Neuronal stem cell (in vitro differentiated cells): ENCODE measurements at places on chromosomes 7 and 10.

GRCh38 chr10:123027861-123028260 is 19.1 kb downstream of the ACADSB start:
- no peak overlapping the region for H3K27ac ChIP-seq
- H3K27me3 ChIP-seq: no peaks in the 10 kb centered on the region
- peaks cover 5% of the 10 kb centered on the region for H3K4me1 ChIP-seq
- H3K4me3 ChIP-seq: no peak overlapping the region
- DNase-seq: no peak

DNA sequence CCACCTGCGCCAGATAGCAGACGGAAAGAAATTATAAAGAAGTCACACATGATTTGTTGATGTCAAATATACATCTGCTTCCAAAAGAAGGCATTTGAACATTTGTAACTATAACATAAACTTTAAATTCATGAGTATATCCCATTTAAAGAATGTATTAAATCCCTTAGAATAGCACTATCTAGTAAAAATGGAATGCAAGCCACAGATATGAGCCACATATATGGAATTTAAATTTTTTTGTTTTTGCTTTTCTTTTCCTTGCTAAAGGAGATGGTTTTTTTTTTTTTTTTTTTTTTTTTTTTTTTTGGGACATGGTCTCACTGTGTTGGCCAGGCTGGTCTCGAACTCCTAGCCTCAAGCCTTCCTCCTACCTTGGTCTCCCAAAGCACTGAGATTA is 730.8 kb downstream of the PHTF2 start:
- H3K36me3 ChIP-seq: no peaks in the 10 kb centered on the region
- no peaks in the 10 kb centered on the region for H3K27me3 ChIP-seq
- peaks cover 3% of the 10 kb centered on the region for H3K4me1 ChIP-seq
- no peak overlapping the region for H3K27ac ChIP-seq
- no peak overlapping the region for H3K4me3 ChIP-seq

- H3K27me3 ChIP-seq: no peaks in the 10 kb centered on the region
- no peaks in the 10 kb centered on the region for H3K36me3 ChIP-seq
- DNase-seq: no peak
- no peak overlapping the region for H3K27ac ChIP-seq
- H3K4me3 ChIP-seq: no peak overlapping the region
- H3K4me1 ChIP-seq: no peaks in the 10 kb centered on the region
Measured at GRCh38 chr10:94046098-94046497, 52.4 kb downstream of the PLCE1 start.

GRCh38 chr7:104366390-104366789 is 38.0 kb downstream of the LHFPL3 start:
- H3K4me3 ChIP-seq: no peak overlapping the region
- no peaks in the 10 kb centered on the region for H3K27me3 ChIP-seq
- H3K4me1 ChIP-seq: peaks cover 2% of the 10 kb centered on the region
- H3K36me3 ChIP-seq: no peaks in the 10 kb centered on the region
- no peak for DNase-seq

DNA sequence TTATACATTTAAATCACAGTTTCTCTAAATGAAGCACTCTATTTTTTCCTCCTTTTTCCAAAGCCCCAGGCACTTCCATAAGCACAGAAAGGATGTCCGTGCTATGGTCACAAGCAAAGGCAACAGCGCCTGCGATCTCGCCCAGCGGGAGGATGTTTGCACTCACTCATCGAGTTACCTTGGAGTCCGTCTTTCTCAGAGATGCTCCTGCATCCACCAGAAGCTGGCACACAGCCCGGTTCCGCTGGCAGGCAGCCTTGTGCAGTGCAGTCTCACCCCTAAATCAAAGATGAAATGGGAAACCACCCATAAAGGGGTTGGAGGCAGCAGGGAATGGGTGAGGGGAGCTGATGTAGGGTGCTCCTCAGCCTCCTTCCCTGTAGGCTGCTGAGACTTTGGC is 51.9 kb upstream of the PTN start:
- H3K27me3 ChIP-seq: no peaks in the 10 kb centered on the region
- no peak overlapping the region for H3K27ac ChIP-seq

DNA sequence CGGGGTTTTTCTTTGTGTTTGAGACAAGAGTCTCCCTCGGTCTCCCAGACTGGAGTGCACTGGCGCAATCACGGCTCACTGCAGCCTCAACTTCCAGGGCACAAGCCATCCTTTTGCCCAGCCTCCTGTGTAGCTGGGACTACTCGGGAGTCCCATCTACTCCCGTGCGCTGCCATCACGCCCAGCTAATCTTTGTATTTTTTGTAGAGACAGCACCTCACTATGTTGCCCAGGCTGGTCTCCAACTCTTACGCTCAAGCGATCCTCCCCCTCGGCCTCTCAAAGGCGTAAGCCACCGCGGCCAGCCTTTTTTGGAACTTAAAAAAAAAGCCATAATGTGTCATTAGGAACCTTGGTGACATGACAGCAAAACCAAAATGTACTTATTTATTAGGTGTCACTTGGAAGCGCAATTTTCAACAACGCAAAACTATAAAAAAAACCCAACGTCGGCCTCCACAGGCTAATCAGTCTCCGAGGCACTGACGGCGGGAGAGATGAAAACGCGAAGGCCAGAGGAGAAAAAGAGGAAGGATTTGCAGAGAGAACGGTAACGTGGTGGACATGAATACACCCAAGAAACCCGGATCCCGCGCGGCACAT is 911 bp upstream of the HNRNPH3 start:
- H3K4me1 ChIP-seq: peaks cover 6% of the 10 kb centered on the region
- H3K4me3 ChIP-seq: peak overlapping the region; percentile 97
- no peaks in the 10 kb centered on the region for H3K27me3 ChIP-seq
- peaks cover 30% of the 10 kb centered on the region for H3K36me3 ChIP-seq
- no peak for DNase-seq

- no peaks in the 10 kb centered on the region for H3K27me3 ChIP-seq
- no peak for DNase-seq
- peaks cover 3% of the 10 kb centered on the region for H3K4me1 ChIP-seq
Measured at GRCh38 chr7:27860800-27861199, 120.8 kb downstream of the TAX1BP1 start.

- H3K4me1 ChIP-seq: peaks cover 2% of the 10 kb centered on the region
- peak; percentile 72 for DNase-seq
- H3K36me3 ChIP-seq: no peaks in the 10 kb centered on the region
- H3K27ac ChIP-seq: no peak overlapping the region
Measured at GRCh38 chr7:72493850-72494661, 81.9 kb upstream of the CALN1 start.

DNA sequence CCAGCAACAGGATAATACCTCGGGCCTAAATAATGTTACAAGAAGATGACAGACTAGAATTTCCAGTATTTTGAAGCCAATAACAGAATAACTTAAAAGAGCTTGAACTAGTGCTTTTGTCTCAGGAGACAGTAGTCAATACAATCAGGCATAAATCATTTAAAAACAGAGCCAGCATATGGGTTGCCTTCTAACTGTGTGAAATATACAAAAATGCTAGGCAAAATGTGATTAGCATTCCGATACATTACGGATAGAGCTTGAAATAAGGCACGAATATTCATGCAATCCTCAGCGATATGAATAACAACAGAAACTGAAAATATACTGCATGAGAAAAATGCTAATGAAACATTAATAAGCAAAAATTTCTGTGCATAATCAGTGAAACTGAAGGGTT is 18.3 kb upstream of the PRKAR2B start:
- no peak overlapping the region for H3K4me3 ChIP-seq
- H3K36me3 ChIP-seq: no peaks in the 10 kb centered on the region
- DNase-seq: no peak

- DNase-seq: no peak
- H3K4me3 ChIP-seq: no peak overlapping the region
- peaks cover 3% of the 10 kb centered on the region for H3K27me3 ChIP-seq
- H3K4me1 ChIP-seq: no peaks in the 10 kb centered on the region
- H3K36me3 ChIP-seq: no peaks in the 10 kb centered on the region
- H3K27ac ChIP-seq: no peak overlapping the region
Measured at GRCh38 chr10:115063701-115064658, 29.2 kb upstream of the ATRNL1 start.

GRCh38 chr7:69336976-69337375 is 261.3 kb upstream of the AUTS2 start:
- no peak overlapping the region for H3K27ac ChIP-seq
- no peak for DNase-seq
- H3K4me1 ChIP-seq: no peaks in the 10 kb centered on the region
- H3K4me3 ChIP-seq: no peak overlapping the region
- no peaks in the 10 kb centered on the region for H3K36me3 ChIP-seq

DNA sequence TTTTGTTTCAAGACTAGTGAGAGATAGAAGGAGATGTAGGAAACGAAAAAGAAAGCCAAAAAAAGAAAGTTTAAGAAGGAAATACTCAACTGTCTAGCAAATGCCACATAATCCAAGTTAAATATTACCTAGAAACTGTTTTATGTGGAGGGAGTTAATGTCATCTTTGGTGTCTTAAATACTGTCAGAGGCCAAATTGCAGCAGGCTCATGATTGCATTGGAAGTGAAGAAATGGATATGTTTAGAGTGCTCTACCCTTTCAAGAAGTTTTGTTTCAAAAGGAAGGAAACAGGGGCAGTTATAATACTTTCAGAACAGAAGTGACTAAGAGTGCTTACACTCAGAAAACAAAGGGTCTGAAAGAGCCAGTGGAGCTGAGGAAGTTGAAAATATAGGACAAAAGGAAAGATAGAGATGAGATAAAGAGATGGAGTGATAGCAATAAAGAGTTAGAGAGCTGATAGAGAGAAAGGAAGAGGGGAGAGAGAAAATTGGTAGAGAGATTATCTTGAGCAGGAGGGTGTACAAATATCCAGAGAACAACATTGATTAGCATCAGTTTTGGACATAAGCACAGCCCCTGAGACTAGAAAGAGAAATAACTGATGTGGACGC is 28.0 kb upstream of the GNAI1 start:
- H3K4me3 ChIP-seq: no peak overlapping the region
- DNase-seq: no peak
- no peaks in the 10 kb centered on the region for H3K36me3 ChIP-seq

- H3K27me3 ChIP-seq: no peaks in the 10 kb centered on the region
- no peak for DNase-seq
- H3K4me1 ChIP-seq: no peaks in the 10 kb centered on the region
Measured at GRCh38 chr7:156155988-156156733, 343.9 kb upstream of the SHH start.

- no peaks in the 10 kb centered on the region for H3K4me1 ChIP-seq
- no peak overlapping the region for H3K27ac ChIP-seq
- DNase-seq: no peak
- H3K27me3 ChIP-seq: no peaks in the 10 kb centered on the region
Measured at GRCh38 chr10:62590306-62590705, 214.2 kb upstream of the ADO start.

GRCh38 chr10:28281726-28282315 is 21.0 kb downstream of the MPP7 start:
- no peak overlapping the region for H3K4me3 ChIP-seq
- H3K27ac ChIP-seq: peak overlapping the region; percentile 71
- no peaks in the 10 kb centered on the region for H3K27me3 ChIP-seq
- no peaks in the 10 kb centered on the region for H3K36me3 ChIP-seq
- no peaks in the 10 kb centered on the region for H3K4me1 ChIP-seq
- peak; percentile 15 for DNase-seq

DNA sequence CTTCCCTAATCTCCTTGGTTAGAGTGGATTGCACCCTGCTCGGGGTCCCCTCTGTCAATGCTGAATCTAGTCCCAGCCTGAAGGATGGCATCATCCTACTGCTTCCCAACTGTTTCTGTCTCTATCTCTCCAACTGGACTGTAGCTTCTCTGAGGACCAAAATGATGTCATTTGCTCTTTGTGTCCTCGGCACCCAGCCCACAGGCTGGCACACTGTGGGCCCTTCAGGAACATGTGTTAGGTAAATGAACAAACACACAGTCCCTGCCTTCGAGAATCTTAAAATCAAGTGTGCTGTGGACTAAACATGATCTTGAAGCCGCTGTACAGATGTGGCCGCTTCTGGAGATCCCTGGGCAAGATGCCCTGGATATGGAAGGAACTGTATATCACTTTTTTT is 5.0 kb upstream of the CDH23 start:
- DNase-seq: no peak
- no peak overlapping the region for H3K4me3 ChIP-seq
- no peaks in the 10 kb centered on the region for H3K36me3 ChIP-seq
- no peaks in the 10 kb centered on the region for H3K27me3 ChIP-seq
- H3K27ac ChIP-seq: no peak overlapping the region
- peaks cover 7% of the 10 kb centered on the region for H3K4me1 ChIP-seq

DNA sequence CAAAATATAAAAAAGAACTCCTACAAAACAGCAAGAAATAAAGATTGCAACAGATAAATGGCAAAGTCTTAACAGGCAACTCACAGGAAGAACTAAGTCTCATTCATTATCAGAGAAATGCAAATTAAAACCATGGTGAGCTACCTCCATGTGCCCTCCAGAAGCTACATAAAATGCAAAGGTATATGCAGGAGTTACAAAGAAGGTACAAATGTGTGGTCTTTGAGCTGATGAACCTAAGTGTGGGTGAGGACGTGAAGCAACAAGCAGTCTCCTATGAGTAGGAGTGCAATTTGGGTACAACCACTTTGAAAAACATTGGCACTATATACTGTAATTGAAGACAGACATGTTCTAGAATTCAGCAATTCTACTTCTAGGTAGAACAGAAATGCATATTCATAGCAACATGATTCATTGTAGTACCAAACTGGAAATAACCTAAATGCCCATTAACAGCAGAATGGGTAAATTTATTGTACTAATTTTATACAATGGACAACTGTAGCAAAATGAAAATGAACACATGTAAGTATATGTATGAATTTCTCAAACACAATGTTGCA is 61.6 kb upstream of the KCNMA1 start:
- no peak for DNase-seq
- H3K27ac ChIP-seq: no peak overlapping the region
- no peak overlapping the region for H3K4me3 ChIP-seq
- no peaks in the 10 kb centered on the region for H3K27me3 ChIP-seq
- no peaks in the 10 kb centered on the region for H3K36me3 ChIP-seq

- no peak for DNase-seq
- H3K36me3 ChIP-seq: no peaks in the 10 kb centered on the region
- no peak overlapping the region for H3K27ac ChIP-seq
- no peaks in the 10 kb centered on the region for H3K4me1 ChIP-seq
Measured at GRCh38 chr7:85776691-85777345, 590.0 kb upstream of the SEMA3D start.

DNA sequence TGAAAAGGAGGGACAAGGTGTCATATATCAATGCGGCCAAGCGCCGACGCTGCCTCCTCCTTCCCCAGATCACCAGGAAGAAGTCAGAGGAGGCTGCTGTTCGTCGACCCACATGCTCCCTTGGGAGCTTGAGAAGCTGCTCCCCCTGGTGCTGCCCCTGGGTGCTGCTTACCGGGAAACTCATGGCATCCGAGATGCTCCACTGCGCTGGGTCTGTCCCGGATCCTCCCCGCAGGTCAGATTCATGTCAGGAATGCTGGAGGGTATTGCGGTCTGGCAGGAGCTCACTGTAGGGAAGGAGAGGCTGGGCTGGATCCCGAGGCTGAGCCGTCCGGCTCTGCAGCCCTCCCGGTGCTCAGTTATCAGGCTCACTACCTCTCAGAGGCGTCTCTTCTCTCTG is 123.7 kb upstream of the FAM20C start:
- no peak overlapping the region for H3K27ac ChIP-seq
- peaks cover 24% of the 10 kb centered on the region for H3K27me3 ChIP-seq
- no peak for DNase-seq
- no peak overlapping the region for H3K4me3 ChIP-seq
- peaks cover 2% of the 10 kb centered on the region for H3K4me1 ChIP-seq
